ENCODE measurements at places on chromosomes 4 and X.

GRCh38 chr4:109622626-109623025 is 62.6 kb downstream of the MCUB start:
- DNase-seq: no peak

- no peak for DNase-seq
Measured at GRCh38 chr4:144868309-144868708, 222.4 kb downstream of the HHIP start.

- no peak for DNase-seq
Measured at GRCh38 chr4:74308215-74308614, at the start of gene EPGN. TSS of gene EPGN (plus strand) at chr4:74308470. CDS start at chr4:74308534, 64 bp downstream.

DNA sequence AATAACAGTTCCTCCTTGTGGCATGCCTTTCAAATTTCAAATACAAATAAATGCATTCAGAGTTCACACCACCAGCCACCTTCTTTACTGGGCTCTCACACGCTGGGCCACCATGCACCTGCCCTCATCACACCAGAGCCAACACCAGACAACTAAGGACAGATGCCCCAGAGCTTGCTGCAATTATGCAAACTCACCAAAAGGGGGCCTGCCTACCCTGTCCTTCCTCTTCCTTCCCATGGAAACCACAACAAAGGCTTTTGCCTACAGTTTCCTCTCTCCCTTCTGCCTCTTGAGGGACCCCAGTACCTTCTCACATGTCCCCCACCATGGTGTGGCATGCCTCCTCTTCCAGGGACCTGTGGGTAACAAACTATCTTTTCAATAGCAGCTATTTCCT is 1333.9 kb upstream of the TENM3 start:
- no peak for DNase-seq

- DNase-seq: no peak
Measured at GRCh38 chr4:62814510-62815047, 1594.7 kb downstream of the TECRL start.

DNA sequence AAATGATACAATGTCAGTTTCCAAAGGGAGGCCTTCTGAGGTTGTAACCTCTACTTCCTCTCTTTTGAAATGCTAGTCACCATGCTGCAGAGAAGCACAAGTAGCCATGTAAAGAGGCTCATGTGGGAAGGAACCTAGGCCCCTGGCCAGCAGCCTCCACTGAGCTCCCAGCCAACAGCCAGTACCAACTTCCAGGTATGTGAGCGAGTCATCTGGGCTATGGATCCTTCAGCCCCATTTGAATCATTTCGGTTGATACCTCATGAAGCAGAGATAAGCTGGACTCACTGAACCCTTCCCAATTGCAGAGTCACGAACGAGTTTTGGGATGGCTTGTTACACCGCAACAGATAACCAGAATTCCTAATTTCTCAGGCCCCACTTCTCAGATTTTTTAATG is 187.0 kb upstream of the LDB2 start:
- DNase-seq: no peak

GRCh38 chrX:44071847-44072551 is 98.8 kb upstream of the NDP start:
- DNase-seq: no peak

- peak; percentile 51 for DNase-seq
Measured at GRCh38 chr4:53943345-53944085, 120.9 kb downstream of the CHIC2 start.

GRCh38 chr4:145347684-145348083 is 134.0 kb upstream of the SMAD1 start:
- peak; percentile 83 for DNase-seq

DNA sequence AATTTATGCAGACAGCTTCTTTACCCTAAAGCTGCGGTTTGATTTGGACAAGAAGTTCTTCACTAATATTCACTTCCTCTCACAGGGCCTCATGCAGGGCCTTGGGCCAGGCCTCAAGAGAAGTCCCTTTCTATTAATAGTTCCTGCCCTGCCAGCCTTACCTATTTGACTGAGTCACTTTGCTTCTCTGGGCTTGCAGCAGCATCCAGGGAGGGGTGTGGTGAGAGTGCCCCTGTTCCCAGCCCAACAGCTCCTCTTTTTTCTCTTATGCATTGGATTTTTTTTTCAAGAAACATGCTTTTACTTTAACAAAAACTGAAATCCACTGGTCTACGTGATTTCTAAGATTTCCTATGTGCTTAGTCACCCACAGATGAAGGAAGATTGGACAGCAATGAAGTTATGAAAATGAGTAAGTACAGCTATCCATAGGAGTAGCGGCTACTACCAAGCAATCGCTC is 26.7 kb downstream of the FAM156B start:
- peak; percentile 56 for DNase-seq

- DNase-seq: no peak
Measured at GRCh38 chrX:148499638-148500422, 587 bp upstream of the AFF2 start.

GRCh38 chrX:30196322-30196721 is 19.0 kb upstream of the MAGEB2 start:
- no peak for DNase-seq

DNA sequence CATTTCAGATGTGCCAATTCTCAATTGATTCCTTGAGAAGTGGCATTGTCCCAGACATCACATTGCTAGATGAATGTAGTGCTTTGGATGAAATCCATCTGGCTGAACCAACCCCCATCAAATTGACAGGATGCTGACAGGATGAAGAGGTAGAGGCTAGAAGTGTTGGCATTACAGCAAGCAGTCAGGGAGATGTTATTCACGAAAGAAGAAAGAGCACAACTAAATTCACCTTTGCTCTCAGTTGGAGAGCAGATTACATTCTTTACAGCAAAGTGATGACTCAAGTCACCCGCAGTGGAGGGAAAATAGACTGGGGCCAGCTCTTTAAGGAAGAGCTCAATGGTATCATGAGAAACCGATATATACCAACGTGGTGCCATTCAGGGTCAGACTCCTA is 259.6 kb downstream of the C4orf33 start:
- no peak for DNase-seq

DNA sequence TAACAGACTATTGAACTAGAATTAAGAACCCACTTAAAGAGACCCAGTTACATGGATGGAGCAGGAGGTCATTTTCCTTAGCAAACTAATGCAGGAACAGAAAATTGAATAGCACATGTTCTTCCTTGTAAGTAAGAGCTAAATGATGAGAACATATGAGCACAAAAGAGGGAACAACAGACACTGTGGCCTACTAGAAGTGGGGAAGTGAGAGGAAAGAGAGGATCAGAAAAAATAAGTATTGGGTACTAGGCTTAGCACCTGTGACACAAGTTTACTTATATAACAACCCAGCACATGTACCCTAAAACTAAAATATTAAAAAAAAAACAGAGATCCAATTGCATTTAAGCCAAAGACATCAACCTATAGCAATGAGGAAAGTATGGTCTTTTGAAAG is 26.2 kb downstream of the ARAP2 start:
- DNase-seq: no peak

- peak; percentile 32 for DNase-seq
Measured at GRCh38 chr4:39636531-39637184, 2.0 kb downstream of the SMIM14 start.

DNA sequence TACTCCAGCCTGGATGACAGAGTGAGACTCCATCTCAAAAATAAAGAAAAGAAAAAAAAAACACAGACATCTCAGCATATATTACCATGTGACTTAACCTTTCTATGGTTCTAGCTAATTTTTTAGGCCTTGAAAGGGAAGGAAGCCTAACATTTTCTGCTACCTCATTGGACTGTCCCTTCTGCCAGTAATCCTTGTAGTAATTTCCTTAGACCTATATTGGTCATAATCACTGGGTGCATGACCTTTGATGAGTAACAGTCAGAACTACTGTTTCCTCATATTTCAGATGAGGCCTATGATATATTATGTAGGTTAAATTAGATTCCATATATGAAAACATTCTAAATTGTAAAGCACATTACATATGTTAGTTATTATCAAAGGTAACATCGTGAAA is 9.6 kb downstream of the XIAP start:
- no peak for DNase-seq

DNA sequence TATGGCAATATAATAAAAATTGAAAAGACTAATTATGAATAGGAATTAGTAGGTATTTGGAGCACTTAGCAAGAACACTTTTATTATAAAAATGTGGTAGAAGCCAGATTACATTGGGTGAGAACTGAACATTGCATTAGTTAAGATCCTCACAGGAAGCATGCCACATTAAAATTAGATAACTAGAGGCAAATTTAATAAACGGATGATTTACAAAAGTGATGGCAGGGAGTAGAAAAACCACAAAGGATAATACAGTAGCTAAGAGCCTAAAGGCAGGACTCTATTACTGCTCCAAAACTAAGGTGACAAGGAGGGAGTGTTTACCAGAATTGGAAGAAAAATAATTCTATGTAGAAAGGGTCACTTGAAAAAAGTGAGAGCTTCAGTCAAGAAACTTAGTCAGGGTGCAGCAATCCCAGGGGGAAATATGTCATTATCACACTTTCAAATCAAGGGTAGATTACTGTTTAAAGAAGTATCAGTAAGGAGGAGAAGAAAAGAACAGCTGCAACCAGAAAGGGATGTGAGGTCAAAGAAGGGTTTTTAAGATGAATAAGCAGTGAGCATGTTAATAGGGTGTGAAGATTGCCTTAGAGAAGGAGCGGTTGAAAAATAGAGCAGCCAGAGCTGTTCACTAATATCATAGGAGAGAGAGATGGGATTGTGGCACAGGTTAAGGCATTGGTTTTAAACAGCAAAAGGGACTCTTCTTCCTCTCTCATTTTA is 84.6 kb downstream of the NDST4 start:
- peak; percentile 2 for DNase-seq

DNA sequence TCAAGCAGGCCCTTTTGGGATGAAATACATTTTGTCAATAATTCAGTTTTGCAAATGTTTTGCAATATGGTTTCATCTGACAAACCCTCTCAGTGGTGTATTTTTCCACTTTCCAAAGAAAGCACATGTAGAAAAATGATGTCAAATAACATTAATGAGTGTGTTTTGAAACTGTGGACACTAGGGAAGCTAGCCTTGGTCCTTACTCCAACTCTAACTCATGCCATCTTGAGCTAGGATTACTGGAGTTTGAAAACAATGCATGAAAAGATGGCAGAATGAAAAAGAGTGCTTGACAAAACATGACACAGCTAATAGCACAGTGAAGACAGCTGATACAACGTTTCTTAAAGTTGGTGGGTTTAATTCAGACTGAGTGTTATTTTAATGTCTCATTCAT is 41.4 kb downstream of the HAND2 start:
- DNase-seq: peak; percentile 33

GRCh38 chrX:76971393-76972376 is 475.5 kb upstream of the FGF16 start:
- DNase-seq: no peak

DNA sequence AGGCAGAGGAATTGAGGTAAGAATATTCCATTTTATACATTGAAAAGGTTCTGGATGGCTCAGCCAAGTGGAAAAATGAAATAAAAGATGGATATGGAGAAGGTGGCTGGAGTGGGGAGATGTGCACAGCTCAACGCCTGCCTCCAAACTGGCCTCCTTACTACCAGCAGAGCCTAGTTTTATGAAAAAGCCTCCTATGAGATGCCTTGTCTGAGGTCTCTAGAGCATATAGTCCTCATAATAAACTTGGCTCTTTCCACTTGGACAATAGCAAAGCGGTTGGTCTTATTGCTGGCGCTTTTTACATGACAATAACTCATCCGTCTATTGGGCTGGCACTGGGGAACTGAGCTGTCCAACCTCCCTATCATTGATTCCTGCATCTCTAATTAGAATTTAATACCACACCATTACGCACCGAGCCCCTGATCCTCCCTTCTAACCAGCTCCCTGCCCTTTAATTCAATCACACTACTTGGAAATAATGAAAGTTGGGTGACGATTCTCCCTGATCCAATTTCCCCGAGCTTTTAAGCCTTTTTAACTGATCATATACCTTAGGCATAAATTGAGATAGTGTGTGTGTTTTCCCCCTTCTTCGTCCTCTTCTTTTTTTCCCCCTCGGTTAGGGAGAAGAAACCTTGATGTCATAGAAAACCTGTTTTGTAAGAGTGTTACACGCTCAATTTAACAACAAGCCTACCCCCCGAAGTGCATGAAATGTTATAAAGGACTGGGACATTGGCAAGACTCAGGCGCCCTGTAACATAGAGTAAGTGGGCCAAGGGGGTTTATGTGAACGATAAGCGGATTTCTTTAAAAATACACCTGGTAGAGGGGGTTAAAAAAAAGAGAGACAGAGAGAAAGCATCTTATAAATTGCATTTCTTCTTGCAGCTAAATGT is at the start of gene PHOX2B:
PHOX2B (minus strand) TSS at position 155 of the 905 bp plus-strand sequence; CDS start at position 40, 115 bp downstream.
- DNase-seq: no peak

- no peak for DNase-seq
Measured at GRCh38 chrX:101108284-101108683, 10.3 kb downstream of the CENPI start.

- DNase-seq: no peak
Measured at GRCh38 chr4:2064276-2064991, 5.3 kb downstream of the NAT8L start.

- peak; percentile 89 for DNase-seq
Measured at GRCh38 chrX:72131317-72132294, at the start of gene RTL5. TSS of gene RTL5 (minus strand) at chrX:72131915.

DNA sequence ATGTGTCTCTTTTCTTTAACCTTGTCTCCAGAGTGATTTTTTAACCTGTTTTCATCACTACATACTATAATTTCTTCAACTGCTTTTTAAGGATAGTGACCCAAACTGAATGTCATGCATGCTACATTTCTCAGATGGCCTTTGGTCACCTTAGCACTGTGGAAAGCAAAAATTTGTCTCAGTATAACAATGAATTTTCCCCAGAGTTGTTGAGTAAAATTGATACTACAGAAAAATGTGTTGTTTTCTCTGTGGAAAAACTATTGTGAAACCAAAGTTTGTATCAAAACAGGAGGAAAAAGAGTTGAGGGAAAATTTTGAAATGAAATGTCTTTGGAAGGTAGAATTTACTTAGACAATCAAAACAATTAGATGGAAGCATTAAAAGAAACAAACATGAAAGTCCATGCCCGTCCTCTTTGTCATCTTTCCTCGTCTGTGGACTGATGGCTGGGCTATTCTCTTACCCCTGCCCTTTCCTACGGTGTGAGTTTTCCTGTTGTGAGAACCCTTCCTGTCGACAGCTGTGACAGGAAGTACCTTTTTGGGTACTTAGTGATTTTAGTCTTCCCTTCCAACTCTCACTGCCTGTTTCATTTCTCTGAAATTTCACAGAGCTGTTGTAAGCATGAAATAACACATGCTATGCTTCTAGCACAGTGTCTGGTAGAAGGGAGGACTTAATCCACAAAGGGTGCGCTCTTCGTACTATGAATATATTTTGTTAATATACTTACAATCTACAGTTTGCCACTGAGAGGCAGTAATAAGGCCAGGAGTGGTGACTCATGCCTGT is 50.8 kb downstream of the LRP2BP start:
- DNase-seq: no peak

DNA sequence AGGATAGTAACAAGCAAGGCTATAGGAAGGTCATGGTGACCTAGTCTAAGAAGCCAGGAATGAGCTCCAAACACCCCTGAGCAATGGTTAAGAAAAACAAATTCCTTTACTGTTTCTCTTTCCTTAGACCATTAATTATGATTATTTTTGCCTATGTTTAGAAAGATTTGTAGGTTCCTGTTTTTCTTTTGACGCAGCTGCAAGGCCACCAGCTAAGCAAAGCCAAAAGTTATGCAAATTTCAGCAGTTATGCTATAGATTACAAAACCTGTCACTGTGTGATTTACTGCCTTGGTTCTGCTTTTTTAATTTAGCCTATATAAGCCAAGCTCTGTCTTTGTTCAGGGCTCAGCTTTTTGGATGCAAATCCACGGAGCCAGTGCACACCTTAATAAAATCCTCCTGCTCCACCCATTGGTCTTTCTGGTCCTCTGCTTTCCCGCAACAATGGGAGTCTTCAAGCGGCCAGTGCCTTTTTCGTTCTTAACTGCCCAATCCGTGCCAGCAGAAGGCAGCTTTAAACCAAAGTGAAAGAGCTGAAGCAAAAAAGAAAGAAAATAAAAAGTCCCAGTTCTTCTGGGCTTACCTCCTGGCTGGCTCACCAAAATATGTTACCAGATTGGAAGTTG is 1.4 kb upstream of the CEP135 start:
- DNase-seq: peak; percentile 9

Data from myocyte (in vitro differentiated cells).